Glomerular endothelial cell (primary cell): ENCODE measurements at places on chromosomes 4 and X. TPM values are rescaled to one million over a fixed set of nuclear protein-coding genes. Genes with fewer than 3 reads are reported as not detected.

Gene DMD
- 1.6 and 6.7 TPM in 2 replicates for total RNA-seq

Gene TMPRSS11D
- total RNA-seq, result not detected in 2 replicates

Gene C4orf50
- not detected in 2 replicates for total RNA-seq

Gene RNF150
- 0.53 and 0.93 TPM in 2 replicates for total RNA-seq

Gene DDX53
- total RNA-seq, result not detected in 2 replicates

Gene TBC1D8B
- 4.6 and 7.1 TPM in 2 replicates for total RNA-seq

Gene ARR3
- total RNA-seq, result not detected in 2 replicates

Gene CCKAR
- total RNA-seq, result not detected in 2 replicates

Gene DTHD1
- total RNA-seq, result not detected in 2 replicates

- peak; percentile 16 for DNase-seq
Observed at GRCh38 chr4:37389967-37390580, 145.5 kb downstream of the NWD2 start.

DNA sequence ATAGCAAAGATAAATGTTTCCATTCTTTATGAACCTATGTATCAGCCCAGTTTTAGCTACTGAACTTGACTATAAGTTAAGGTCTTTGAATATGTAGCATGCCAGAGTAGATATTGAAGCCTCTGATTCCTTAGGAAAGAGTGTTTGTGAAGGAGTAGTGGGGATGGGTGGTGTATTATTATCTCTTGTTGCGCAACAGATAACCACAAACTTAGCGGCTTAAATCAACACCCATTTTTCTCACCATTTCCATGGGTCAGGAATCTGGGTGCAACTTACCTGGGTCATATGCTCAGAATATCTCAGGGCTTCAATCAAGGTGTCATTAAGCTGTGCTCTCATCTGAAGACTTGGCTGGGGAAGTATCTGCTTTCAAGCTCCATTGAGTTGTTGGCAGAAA lies 251.4 kb upstream of the PUDP start:
- no peak for DNase-seq

DNA sequence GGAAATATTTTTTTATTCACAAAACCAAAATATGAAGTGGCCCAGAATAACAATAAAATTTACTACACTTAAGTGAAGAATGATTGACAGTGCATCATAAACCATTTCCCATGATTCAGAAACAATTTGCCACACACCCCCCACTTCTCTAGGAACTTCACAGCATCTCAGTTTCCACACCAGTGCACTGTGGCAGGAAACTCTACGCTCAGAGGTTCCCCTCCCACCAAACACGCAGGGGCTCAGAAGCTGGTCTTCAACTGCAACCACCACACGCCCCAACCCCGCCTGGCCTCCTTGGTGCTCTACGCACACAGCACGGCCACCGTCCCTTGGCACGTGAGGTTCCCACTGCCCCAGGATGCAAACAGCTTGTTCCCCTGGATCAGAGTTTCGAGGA lies 63.7 kb downstream of the ZFYVE28 start:
- DNase-seq, result no peak

- DNase-seq, result no peak
Observed at GRCh38 chrX:23334521-23334847, 165 bp upstream of the PTCHD1 start.

DNA sequence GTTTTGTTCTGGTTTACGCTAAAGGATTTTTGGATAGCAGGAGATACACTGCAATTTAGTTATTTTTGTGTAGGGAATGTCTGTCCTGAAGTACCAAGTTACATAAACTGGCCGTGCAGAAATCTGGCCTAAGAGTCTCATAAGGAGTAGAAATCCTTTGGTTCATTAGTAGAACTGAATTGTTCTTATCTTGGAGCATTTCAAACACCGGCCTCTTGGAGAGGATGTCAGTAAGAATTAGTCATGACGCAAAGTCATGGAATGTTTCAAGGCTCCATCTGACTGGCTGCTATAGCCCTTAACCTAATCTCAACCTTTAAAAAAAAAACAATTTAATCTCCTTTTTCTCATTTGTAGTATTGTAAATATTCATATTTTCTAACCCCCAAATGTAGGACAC lies 15.2 kb downstream of the PDLIM3 start:
- no peak for DNase-seq

GRCh38 chr4:108881190-108881589 lies 118.3 kb upstream of the ETNPPL start:
- DNase-seq, result peak; percentile 98

- DNase-seq, result no peak
Observed at GRCh38 chr4:88674565-88674964, 23.1 kb downstream of the NAP1L5 start.

DNA sequence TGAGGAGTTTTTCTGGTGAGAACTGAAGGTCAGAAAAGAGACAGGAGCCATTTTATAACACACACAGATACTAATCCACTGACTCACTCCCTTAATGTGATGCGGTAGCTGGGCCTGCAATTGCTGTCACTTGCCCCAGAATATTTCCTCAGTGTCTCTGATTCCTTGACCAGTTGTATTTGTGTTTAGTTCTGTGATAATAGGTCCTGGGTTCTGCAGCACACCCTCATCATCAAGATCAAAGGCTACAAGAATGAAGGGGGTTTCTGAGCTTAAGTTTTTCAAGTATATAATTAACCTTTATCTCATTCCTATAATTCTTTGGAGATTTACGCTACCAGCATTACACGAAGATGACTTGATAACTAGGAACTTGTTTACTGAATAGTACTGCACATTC lies 576.5 kb upstream of the CPXCR1 start:
- no peak for DNase-seq

GRCh38 chrX:15834053-15834452 lies 20.6 kb downstream of the AP1S2 start:
- DNase-seq, result no peak

- no peak for DNase-seq
Observed at GRCh38 chr4:10061650-10062415, 40.5 kb upstream of the SLC2A9 start.

GRCh38 chr4:35463251-35463952 lies 780.9 kb downstream of the ARAP2 start:
- DNase-seq, result no peak

DNA sequence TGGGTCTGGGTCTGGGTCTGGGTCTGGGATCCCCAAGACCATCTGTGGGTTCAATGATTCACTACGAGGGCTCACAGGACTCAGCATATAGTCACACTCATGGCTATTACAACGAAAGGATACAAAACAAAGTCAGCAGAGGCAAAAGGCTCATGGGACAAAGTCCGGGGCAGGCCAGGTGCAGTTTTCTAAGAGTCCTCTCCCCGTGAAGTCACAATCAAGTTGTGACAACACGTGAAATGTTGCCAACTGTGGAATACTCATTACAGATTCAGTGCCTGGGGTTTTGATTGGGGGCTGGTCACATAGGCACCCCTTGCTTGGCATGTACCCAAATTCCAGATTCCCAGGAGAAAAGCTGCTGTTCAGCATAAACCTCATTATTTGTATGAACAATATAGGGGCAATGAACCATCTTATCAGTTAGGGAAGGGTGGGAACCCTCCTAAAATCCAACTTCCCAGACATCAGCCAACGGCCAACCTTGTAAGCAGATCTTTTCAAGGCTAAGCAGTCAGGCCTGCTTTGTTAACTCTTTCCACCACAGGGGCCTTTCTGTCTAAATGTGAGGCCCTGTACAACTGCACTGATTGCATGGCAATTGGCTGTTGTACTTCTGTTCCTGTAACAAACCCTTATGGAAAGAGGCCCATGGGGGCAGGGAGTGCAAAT lies 58.2 kb upstream of the DIPK2B start:
- DNase-seq, result no peak

DNA sequence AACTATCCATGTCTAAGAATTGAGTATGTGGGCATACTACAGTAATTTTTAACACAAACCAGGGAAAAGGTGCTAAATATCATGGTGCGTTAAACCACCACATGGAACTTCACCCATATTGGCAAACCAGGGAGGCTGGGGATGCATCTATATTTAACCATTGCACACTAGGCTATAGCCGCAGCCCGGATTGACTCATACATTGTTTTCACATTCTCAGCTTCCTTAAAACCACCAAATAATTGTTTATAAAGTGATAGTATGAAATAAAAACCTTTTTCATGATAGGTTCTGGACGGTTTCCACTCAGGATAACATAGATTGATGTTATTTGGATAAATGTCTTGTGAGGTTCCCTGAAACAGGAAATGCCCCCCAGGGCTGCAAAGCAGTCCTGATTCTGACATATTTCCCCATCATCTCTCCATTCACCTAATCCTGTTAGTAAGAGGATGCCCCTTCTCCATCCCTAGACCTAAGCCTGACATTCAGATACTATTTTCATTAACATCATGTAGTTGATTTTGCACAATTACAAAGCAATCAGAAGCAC lies 7.9 kb downstream of the COL25A1 start:
- DNase-seq, result no peak

DNA sequence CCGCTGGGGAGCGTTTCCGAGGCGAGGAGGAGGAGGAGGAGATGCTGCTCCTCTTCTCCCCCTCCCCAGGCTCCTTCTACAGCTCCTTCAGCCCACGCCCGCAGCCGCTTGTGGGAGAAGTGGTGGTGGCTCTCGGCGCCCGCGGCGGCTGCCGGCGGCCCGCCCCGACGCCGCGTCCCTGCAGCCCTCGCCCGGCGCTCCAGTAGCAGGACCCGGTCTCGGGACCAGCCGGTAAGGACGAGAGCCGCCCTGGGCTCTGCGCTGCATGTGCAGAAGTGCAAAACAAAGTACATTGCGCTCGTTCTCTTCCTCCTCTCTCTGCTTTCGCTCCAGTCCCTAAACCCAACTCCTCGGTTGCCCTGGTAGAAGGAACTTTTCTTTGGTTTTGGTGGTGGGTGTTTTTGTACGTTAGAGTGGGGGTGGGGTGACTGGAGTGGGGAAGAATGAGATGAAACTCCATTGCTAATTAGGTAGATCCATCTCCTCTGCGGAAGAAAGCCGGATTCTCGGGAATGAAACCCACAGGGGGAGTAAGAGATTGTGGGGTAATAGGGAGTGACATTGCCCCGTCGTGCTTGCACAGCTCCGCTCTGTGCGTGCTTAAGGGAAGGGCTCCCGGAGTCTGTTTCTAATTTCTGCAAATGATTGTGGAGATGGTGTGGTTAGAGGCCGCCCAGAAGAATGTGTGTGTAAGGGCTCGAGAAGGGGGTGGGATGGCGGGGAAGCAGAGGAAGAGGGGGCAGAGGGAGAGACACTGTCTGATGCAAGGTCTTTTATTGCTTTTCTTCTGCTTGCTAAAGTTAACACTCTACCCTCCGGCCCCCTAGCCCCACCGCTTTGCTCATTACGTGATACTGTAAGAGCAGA lies 677 bp downstream of the PTPN13 start:
- DNase-seq, result no peak
